ENCODE measurements at places on chromosomes 13 and 19.

GRCh38 chr13:82467626-82468025 lies 1414.6 kb downstream of the SLITRK1 start:
- DNase-seq, result no peak

DNA sequence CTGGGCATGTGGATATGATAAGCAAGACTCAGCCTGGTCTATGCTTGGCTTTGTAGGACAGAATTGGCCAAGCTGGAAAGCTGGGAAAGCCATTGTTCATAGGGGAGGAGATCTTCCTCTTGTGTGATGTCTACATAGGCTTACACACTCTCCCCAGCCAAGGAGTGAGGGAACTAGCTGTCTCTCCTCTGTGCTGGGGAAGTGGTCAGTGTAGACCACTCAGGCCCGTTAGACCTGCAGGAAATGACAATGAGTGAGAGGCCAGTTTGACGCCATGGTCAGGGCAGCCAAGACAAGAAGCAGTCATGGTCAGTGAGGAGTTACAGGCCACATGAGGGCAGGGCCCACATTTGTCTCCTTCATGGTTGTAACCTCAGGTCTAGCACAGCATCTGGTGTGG lies 159.1 kb upstream of the KL start:
- no peak for DNase-seq

DNA sequence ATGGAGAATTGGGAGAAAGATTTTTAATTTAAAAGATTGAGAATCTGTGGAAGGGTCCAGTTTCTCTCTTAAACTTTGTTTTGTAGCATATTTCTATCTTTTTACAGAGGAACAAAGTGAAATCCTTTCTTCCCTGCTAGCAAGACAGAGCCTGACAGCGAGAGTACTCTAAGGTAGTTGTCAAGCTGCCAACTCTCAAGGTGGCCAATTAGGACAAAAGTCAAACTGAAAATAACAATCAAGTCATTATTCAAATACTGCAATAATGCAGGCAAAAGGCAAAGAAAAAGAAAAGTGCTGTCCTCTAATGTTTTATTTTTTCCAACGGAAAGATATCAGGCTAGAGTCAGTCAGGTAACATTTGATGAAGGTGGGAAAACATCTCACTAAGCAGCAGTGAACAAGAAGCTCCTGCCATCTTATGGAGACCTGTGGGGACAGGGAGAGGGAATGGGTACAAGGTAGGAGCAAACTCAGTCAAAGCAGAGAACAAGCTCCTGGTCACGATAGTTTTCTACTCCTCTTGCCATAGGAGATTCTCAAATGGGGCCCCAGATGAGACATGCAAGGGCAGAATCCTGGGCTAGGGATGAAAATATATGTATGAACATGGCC lies 801.9 kb upstream of the SLITRK1 start:
- no peak for DNase-seq

DNA sequence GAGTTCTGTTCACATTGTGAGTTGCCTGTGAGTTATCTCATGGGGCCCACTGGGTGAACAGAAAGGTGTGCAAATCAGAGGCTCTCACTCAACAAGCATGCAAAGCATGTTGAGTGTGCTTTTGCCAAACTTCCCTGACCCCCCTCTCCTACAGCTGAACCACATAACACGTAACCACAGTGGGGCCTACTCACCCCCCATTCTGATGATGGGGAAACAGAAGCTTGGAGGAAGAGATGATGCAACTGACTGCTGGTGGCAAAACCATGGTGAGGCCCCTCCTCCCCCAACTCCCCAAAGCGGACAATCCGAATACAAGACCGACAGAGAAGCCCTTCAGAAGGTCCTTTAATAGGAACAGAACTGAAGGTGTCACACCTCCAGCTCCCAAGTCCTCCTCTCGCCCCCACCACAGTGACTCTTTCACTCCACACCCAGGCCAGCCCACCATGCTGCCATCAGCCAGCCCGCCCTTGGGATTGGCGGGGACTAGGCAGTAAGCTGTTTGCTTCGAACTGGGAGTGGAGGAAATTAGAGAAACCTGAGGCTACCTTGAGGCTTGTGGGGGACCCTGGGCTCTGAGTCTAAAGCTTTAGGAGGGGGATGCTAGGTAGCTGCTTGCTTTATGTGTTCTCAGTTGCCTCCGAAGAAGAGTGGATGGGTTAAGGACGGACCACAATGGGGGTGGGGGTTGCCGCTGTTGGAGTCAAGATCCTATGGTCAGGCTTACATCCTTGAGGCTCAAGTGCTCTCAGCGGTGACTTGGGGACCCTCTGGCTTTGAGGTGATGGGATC lies 3.8 kb downstream of the ZNF784 start:
- DNase-seq, result no peak

GRCh38 chr19:17235971-17236777 lies 9.5 kb downstream of the NR2F6 start:
- peak; percentile 65 for DNase-seq

GRCh38 chr19:58277748-58278540 lies 811 bp upstream of the ZNF8 start:
- no peak for DNase-seq

GRCh38 chr19:54955376-54955775 lies 8.0 kb upstream of the NLRP7 start:
- DNase-seq, result peak; percentile 79

- DNase-seq, result no peak
Measured at GRCh38 chr13:50396001-50396400, 380.8 kb downstream of the KCNRG start.

GRCh38 chr13:48478391-48478790 lies 54.5 kb downstream of the RCBTB2 start:
- no peak for DNase-seq

GRCh38 chr13:113926951-113927660 lies 46.8 kb downstream of the C13orf46 start:
- no peak for DNase-seq
